Fibroblast of mammary gland (primary cell): ENCODE measurements at places on chromosomes 2 and 18.

DNA sequence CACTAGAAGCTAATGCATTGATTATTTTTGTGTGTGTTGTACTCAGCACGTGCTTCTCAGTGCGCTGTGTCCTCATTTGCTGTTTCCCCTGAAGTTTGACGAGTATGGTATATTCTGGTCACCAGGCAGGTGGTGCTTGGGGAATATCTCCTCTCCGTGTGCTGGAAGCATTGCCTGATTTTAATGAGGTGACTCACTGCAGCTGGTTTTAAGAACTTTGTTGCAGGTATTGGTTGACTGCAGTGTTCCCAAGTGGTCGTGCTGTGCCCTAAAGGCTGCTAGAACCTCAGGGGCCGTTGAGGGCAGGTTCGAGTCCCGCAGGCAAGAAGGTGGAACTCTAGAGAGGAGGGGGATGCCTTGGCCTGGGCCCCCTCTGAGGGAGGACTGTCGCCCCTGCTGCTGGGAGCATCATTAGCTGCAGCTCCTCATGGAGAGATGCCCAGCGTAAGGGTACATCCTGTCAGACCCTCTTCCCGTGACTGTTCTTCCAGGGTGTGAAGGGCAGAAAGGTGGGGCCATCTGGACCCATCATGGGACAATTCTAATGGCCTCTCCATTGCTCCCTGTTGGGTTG lies 82.6 kb downstream of the AGAP1 start:
- DNase-seq = no peak

GRCh38 chr2:40372283-40372985 lies 79.5 kb downstream of the SLC8A1 start:
- DNase-seq = no peak

DNA sequence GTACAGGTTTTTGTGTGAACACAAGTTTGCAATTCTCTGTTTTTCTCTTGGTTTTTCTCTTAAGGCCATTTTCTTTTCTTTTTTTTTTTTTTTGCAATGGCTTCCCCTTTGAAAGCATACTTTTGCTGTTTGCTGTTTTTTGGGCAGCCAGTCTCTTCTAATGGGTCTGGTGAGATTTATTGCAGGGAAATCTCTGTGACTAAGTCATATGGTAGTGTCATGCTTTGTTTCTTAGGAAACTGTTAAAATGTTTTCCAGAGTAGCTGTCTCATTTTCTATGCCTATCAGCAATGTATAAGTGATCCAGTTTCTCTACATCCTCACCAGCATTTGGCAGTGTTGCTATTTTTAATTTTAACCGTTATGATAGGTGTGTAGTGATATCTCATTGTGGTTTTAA lies 27.9 kb upstream of the CDCA7 start:
- peak; percentile 43 for DNase-seq

DNA sequence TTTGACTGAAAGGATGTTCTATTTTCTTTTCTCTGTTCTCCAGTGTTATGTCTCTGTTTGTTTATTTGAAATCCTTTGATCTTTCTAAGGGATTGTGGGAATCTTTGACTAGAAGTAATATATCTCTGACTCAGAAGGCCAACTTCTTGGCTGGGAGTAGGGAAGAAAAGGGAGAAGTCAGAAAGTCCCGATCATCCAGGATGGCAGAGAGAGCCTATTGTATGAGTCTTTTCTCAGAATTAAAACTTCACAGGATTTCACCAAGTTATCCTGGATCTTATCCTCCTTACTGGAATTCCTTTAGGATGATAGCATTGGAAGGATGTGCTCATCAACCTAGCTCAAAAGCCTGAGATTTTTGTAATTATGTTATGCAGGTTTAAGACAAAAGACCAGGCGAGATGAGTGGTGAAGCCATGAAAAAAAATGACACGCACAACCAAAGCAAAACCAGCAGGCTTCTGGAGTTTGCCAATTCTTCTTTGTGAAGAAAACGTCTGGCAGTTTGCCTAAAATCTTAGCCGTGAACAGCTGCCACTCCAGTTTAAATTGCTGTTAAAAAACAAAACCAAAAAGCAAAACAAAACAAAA lies 383.6 kb upstream of the SMIM21 start:
- DNase-seq = no peak

DNA sequence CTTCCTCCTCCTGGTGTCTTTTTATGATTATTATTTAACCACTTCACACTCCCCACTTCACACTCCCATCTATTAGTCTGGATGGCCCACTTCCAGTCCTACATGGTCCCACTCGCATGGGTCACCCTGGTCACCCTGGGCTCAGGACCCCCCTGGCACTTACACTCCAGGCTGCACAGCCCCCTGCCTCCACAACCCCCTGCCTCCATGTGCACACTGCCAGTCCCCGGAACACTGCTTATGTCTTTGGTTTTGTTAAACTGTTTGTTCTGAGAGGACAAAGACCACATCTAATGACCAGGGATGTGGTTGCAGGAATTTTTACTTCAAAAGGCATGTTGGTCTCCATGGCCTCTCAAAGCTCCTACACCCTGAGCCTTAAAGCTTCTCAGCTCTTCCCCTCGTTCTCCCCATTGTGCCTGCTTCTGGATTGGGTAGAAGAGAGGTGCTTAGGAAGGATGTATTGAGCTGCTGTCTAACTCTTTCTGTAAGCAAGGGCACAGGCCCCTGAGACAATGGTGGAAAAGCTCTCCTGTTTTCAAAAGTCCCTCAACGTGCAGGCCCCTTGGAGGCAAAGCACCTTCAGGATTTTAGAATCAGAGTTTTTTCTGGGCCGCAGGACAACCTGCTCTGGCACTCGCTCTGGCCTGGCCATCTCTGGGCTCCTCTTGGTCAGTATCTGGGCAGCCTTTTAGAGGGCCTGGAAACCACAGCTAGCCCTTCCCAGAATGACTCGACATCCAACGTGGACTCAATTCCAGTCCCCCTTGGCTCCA lies 150.0 kb upstream of the HAAO start:
- DNase-seq = no peak

DNA sequence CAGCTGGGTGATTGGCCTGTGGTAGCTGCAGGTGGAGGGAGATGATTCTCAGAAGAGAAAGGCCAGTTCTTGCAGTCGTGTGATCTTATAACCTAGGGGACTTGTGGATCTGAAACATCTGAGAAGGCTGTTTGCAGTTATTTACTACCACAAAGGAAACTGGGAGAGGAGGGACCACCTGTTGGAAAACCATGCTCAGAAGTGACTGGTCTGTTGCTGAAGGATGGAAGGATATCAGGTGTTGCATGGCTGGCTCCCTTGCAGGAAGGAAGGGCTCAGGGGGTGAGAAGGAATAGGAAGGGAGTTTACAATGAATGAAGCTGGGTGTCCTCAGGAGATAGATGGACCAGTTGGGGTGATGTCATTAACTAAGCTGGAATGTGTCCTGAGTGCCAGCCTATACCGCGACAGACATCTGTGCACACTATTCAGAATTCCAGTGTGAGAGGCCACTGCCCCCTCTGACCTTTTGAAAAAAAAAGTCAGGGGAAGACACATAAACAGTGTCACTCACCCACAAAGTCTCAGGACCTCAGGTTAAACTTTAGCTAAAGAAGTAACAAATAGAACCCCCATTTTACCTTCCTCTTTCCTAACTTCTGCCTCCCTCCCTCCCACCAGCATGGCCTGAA lies 17.5 kb downstream of the IGFBP2 start:
- DNase-seq = no peak

DNA sequence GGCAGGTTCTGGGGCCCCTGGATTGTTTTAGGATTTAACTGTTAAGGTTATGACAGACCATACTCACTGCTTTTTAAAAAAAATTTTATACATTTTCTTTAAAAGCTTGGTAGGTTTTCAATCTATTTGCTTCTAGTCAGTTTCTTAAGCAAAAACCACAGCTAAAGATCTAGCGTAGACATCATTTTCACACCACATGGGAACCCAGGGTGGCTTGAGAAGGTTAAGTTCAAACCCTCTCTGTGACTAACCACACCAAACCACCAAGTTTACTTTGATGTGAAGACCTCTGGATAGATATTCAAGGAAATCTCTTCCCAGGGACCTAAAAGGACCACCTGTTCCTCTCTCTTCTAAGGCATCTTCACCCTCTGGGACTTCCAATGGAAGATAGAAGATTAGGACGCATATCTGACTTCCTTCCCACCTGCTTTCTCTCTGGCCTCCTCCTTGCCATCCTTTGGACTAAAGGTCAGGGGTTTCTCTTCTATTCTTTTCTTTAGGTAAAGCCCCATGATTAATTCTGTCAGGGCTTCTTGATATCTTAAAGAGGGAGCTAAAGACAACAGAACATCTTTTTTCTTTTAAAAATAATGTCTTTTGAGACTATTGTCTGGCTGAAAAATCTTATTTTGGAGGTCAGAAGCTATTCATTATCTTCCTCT lies 32.3 kb downstream of the FOSL2 start:
- no peak for DNase-seq

DNA sequence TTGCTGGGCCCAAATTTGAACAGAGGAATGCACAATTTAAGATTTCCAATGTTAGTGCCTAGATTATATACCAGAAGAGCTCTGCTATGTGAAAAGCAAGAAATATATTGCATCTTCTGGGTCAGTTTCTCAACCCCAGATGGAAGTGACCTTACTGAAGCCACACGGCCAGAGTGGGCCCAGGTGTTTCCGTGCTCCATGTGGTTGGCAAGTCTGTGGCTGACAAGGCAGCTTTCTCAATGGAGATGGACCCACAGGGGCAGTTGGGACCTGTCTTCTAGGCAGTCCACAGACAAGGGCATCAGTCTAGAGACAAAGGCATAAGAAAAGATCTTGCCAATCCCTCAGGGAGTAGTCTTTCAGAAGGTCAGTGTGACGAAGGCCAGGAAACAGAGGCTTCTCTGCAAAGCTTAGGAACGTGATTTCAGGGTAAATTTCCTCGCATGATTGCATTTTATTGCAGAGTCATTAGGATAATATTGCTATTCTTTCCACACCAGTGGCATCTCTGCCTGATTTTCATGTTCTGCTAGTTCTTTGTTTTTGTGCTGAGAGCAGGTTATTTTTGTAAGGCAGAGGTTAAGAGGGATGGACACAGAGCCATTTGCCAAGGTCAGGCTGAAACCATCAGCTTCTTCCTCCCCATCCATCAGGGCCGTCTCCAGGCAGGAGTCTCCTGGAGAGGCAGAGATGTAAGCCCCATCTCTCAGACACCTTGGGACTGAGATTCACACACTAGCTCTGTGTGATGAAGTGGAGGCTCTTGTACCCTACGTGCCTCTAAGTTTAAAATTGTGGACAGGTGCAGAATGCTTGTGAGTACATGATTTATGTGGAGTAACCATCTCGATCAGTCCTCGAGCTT lies 202.1 kb downstream of the ANKRD30B start:
- DNase-seq = no peak

- peak; percentile 64 for DNase-seq
These were observed 11.7 kb downstream of the COPS8 start for GRCh38 chr2:237097326-237097910.
